Stimulated activated CD4-positive, alpha-beta T cell treated with anti-CD3 and anti-CD28 coated beads, TNF-alpha, amount 100 ng/mL, for 24 hours (primary cell): ENCODE measurements at places on chromosomes 7 and 10.
A peak's percentile ranks its signal among the peaks of the same experiment; 100 is the strongest.

DNA sequence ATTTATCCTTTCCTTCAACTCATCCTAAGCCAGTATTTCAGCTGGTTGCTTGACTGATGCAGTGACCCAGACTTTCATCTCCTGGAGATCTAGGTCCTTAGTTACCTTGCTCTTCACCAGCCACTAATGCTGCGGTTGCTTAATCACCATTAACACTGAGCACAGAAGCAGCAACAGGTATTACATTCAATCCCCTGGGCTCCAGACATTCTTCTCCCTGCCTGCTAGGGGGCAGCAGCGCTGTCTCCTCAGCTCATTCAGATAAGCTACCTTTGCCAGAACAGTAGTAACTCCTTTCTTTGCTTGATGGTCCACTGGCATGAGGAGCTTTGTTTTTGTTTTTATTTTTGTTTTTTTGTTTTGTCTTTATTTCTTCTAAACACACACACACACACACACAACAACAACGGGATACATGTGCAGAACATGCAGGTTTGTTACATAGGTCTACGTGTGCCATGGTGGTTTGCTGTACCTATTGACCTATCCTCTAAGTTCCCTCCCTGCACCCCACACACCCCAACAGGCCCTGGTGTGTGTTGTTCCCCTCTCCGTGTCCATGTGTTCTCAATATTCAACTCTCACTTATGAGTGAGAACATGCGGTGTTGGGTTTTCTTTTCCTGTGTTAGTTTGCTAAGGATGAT, 1043.2 kb upstream of the C7orf33 start:
- no peak for DNase-seq

- DNase-seq = no peak
These were observed 68.8 kb downstream of the KIAA1217 start for GRCh38 chr10:24277771-24278170.

- no peak for DNase-seq
These were observed 29.6 kb downstream of the IDE start for GRCh38 chr10:92544296-92544695.

GRCh38 chr7:94669773-94670495, 14.0 kb upstream of the SGCE start:
- DNase-seq = no peak

DNA sequence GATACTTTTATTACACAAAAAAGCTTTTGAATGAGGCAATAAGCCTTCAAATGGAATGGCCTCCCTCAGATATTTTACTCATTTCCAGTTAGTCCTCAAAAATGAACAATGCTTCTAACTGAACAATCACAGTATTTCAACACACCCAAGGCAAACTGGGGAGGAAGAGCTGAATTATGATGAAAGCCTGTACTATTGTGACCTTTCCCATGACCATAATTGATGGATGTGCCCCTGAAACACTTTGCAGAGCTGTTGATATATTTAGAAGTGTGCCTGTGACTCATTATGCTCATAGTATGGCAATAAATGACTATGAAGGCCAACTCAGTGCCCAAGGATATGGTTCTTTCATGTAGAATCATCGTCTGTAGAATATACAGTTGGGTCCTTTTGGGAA, 248.1 kb downstream of the AHR start:
- DNase-seq = no peak

DNA sequence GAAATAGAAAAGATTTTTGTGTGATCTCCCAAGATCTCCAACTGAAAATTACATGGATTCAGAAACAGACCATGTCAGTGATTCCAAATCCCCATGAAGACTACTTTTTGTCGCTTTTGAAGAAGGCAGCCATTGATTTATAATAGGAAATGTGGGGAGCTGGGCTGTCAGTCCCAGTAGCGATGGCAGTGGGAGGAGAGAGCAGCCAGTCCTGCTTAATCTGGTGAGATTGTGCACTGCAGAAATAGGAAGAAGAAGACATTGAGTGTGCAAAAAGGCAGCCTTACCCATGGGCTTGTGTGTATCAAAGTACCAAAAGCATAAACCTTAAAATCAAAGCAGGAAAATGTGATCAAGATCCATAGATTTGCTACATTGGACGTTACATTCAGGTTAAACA, 4.8 kb downstream of the ADRB1 start:
- no peak for DNase-seq

DNA sequence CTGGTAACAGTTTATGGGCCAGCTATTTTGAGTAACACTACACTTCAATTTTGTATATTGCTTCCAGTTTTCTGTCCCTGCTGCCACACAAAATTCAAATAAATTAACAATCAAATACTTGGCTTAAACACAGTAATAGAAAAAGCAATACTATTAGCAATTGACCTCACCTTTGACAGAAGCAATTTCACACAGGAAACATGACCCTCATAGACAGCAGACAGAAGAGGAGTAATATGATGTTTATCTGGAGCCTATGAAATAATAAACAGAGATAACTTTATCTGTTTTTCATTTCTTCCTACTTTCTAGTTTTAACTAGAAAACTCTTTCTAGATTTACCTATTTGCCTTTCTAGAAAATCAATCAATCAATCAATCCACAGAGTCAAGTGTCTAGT, 26.7 kb downstream of the MTPN start:
- no peak for DNase-seq

GRCh38 chr7:114426824-114427223, 12.2 kb downstream of the FOXP2 start:
- no peak for DNase-seq

DNA sequence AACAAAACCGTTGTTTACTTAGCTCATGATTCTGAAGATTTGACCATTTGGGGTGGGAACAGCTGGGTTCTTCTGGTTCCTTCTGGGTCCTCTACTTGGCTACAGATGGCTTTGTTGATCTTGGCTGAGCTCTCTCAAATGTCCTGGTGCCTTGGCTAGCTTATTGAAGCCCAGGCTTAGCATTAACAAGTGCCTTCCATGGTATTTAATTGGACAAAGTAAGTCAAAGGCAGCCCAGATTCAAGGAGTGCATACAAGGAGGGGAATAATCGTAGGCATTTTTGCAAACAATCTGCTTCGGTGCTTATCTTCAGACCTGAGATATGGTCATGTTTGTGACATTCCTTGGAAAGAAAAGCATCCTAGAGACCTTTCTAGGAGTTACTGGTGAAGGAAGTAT, 81.4 kb downstream of the ADCYAP1R1 start:
- no peak for DNase-seq

GRCh38 chr7:70480927-70481569, 650.9 kb upstream of the GALNT17 start:
- no peak for DNase-seq

GRCh38 chr10:106919871-106920282, 244.6 kb downstream of the SORCS1 start:
- DNase-seq = no peak

GRCh38 chr7:117737926-117738325, 135.3 kb downstream of the CTTNBP2 start:
- DNase-seq = no peak

- DNase-seq = no peak
These were observed 14.1 kb upstream of the SUN1 start for GRCh38 chr7:818031-818699.

- peak; percentile 69 for DNase-seq
These were observed 94.0 kb downstream of the ELMO1 start for GRCh38 chr7:37354656-37355131.

DNA sequence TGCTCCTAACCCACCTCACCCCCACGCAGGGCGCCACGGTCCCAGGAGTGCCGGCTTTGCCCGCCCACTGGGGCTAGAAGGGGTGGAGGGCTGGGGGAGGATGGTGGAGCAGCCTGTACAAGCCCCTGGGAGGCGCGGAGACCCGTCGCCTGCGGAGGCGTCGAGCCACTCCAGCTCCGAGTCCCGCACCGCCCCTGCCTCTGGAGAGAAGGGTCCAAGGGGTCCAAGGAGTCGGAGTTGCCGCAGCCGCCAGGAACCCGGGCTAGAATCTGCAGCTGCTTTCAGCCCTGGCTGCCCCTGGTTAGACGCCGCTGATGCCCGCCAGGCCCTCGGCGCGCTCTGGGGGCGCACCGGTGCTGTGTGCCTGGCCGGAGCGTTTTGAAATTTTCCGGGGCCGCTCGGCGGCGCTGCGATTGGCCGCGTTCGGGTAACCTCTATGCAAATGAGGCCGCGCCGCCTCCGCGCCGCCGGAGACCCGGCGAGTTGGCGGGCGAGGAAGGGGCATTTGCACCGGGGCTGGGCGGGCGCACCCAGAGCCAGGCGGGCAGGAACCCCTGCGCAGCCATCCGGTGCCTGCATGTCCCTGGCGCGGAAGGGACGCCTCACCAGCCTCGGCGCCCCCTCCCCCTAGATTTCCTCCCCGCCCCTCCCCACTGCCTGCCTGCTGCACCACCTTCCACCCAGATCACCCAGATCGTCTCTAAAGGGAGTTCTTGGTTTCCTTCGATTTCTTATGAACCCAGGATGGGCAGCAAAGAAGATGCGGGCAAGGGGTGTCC, at the start of gene HMX2:
Gene HMX2 (plus strand): TSS at position 502 of the 779 bp plus-strand sequence. CDS start 243 bp downstream, at position 745.
- DNase-seq = no peak

DNA sequence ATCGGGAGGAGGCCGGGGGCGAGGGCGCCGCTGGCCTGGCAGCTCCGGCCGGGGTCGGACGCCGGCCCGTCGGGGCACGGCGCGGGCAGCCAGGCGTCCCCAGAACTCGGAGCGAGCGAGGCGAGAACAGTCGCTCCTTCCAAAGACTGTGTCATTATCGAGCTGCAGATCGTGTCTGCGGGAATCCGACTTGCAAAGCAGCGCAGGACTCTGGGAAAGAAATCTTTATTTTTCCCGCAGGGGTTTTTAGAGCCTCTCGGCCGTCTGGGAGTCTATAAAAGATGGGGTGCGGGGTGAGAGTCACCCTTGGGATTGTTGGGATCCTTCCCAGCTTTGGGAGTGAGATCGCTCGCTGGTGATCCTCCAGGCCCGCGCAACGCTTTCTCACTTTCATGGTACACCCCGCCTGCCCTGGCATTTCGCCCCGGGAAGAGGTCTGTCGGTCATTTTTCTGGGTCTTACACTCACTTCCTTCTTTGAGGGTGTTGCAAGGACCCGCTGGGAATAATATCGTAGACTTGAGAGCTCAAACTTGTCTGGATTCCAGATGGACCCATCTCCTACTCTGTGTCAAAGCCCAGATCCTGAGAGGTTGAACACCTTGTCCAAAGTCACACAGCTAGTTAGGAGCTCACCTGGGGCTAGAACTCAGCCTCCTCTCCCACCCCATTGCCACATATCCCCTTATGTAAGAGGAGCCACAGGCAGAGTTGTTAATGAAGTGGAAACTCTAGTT, 1.0 kb downstream of the UBTD1 start:
- DNase-seq = no peak

- no peak for DNase-seq
These were observed 18.4 kb downstream of the BNIP3 start for GRCh38 chr10:131963350-131963749.

- no peak for DNase-seq
These were observed 2.7 kb upstream of the PPP2R2D start for GRCh38 chr10:131898061-131898460.
